Fibroblast of skin of scalp (primary cell): ENCODE measurements at places on chromosomes 4 and X.
A peak's percentile ranks its signal among the peaks of the same experiment; 100 is the strongest.

DNA sequence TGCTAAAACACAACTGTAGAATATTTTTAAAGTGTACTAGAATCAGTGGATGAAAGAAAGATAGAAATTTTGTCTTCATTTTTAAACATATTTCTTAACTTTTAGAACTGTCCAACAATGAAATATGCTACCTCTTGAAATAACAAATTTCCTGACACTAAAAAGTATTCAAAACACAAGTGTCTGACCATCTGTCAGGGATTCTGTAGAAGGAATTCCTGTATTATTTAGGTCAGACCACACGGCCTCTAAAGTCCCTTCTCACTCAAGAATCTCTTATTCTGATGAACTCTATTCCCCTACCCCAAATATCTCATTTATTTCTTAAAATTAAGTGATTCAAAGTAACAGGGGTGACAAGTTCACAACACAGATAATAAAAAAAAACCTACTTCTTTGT, 99.1 kb downstream of the MAML3 start:
- DNase-seq = no peak

DNA sequence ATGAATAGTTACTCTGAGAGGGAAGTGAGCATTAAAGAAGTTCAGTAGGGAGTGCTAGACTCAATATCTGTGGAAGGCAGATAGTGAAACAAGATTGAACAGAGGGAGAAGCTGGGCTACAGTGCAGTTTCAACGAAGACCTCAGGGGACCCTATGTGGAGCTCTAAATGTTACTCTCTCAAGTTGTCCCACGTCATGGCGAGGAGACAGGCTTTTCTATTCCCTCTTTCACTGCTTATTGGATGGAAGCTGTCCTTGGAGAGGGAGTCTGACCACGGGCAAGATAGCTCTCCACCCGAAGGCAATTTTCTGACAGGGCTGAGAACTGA, 42.3 kb upstream of the CCSER1 start:
- DNase-seq = no peak

DNA sequence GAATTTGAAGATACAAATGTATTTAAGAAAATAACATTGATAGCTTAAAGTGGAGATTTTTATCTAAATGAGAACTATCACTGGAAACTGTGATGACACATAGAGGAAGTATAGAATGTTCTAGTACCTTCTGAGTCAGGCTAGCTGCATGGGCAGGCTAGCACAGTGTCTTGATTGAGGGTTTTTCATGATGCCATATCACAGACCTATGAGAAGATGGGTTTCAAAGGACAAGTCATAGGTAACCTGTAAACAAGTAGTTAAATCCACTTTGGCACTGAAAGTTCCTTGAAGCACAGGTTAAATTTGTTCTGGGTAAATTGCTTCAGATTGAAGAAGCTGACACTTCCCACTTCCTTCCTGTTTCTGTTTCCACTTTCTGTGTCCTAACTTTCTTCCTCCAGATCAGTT, 48.2 kb upstream of the CDKN2AIP start:
- DNase-seq = no peak

GRCh38 chr4:78809928-78810835, 34.0 kb downstream of the BMP2K start:
- no peak for DNase-seq

GRCh38 chrX:1138476-1139184, 73.8 kb downstream of the CRLF2 start:
- no peak for DNase-seq

GRCh38 chrX:17601441-17602200, 135.7 kb upstream of the SCML1 start:
- DNase-seq = no peak

DNA sequence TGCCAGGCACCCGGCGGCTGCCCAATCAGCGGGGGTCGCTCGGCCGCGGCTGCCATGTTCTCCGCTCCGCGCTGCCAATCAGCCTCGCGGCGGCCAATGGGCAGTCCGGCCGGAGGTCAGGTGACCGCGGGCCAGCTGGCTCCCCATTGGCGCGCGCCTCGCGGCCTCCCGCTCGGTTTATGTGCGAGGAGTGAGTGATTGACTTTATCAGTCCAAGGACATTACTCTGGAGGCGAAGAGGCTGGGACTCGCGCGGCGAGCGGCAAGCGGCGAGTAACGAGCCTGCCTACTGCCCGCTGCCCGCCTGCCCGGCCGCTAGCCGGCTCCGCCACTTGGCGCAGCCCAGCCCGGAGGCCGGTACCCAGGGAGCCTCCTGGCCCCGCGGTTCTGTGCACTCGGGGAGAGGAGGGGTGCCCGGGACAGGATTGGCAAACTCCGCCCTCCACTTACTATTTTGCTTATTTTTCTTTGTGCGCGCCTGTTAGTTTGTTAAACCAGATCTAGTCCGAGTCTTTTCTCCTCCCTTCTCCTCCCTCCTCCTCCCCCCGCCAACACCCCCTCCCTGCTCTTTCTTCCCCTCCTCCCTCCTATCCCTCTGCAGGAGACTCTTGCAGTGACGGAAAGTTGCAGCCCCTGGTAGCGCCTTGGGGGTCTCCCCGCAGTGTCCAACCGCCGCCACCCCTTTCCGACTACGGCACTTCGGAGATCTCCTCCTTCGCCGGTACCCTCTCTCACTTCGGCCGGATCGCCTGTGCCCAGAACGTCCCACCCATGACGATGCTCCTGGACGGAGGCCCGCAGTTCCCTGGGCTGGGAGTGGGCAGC, at the start of gene ZIC3:
Gene ZIC3 (plus strand): TSS at position 207 of the 825 bp plus-strand sequence. CDS start 565 bp downstream, at position 772.
- peak; percentile 86 for DNase-seq

GRCh38 chrX:27808226-27808625, 436 bp downstream of the MAGEB10 start:
- no peak for DNase-seq

DNA sequence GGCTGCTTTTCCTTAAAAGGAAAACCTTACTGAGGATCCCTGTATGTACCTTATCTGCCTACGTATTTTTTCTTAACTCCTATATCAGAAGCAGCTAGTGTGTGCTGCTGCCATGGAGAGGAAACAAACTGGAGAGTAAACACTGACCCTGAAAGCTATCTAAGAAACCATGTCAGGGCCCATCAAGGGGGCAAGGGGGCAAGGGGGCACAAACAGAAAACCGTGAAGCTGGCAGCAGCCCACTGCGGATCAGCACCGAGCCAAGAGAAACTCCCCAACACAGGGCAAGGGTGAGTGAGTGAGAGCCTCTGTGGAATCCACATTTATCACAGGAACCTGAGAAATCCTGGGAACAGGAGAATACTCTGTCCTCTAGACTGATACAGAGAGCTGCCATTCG, 1204.2 kb downstream of the PCDH18 start:
- DNase-seq = no peak

DNA sequence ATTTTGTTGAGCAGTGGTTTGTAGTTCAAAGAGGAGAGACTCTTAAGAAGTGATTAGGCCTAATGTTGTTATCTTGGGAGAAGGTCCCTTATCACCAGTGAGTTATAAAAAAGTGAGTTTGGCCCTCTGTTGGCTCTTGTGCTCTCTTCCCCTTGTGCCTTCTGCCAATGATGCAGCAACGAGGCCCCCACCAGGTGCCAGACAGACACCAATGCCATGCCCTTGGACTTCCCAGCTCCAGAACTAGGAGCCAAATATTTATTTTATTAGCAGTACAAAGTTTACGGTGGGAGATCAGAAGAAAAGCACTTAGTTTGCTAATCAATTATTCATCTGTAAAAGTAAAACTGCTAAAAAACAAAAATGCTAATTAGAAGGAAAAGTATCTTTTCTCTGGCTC, 22.7 kb upstream of the NAAA start:
- no peak for DNase-seq

DNA sequence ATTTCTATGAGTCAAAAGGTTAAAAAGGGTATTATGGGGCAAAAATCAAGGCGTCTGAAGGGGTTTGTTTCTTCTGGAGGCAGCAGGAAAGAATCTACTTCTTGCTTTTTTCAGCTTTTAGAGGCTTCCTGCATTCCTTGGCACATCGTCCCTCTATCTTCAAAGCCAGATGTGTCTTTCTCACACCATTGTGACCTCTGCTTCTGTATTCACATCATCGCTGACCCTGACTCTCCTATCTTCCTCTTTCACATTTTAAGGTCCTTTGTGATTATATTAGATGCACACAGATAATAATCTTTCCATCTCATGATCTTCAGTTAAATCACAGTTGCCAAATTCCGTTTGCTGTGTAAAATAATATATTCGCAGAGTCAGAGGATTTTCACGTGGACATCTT, 112.7 kb downstream of the PPP4R3C start:
- DNase-seq = no peak

- no peak for DNase-seq
These were observed 31.8 kb upstream of the ZCCHC13 start for GRCh38 chrX:74272230-74272629.

DNA sequence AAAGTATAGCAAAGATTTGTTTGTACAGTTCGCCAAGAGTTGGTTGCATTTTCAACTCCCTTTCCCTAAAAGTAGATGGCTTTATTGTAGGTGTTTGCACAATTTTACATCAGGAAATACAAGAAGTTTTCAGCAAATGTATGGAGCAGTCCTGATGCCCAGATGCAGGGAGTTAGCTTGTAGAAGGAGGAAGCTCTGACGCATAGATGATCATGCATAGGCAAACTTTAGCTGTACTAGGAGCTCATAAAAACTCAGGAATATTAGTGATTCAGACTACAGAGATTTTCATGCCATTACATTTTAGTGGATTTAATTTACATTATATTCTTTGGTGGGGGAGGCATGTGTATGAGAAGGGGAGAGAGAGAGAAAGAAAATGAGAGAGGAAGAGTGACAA, 62.9 kb downstream of the TMPRSS11D start:
- no peak for DNase-seq

- peak; percentile 85 for DNase-seq
These were observed 46.1 kb downstream of the HTRA3 start for GRCh38 chr4:8315435-8316250.

DNA sequence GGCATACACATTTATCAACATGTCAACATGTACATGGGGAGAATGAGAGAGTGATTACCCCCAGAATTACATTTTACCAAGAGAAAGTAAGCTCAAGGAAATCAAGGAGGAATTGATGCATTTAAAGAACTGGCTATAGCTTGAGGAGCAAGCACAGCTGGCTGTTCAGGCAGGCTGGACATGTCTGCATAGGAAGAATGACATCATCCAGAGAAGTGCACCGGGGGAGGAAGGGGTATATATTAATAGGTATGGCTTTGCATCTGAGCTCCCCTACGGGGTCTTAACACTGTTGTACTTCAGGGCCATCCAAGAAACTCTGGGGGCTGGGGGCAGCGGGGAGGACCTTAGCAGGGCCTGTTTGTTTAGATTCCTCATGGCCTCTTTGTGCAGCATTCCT, 222.4 kb upstream of the VCX start:
- DNase-seq = no peak

GRCh38 chr4:179728305-179728704, 2286.1 kb upstream of the AGA start:
- DNase-seq = no peak

DNA sequence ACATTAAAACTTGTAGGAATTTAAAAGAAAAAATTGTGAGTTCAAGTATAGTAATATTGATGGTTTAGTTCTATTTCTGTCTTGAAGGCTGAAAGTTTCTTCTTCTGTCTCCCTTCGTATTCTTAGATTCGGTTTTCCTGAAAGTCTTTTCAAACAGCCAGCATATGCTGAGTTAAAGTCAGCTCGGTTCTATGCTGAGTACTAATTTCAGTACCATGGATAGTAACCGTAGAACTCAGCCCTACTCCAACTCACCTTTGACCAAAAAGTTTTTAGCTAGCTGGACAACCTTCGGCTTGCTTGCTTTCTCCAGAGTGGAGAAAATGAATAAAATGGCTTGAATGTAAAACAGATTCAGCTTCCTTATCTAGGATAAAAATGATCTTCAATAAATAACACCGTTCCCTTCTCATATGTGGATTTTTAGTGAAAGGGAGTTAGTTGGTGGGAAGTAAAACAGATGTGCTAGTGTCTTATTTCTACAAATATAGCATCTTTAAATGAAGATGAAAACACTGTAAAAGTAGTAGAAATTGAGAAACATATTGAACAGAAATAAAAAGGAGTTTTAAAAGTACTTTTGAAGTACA, 5.2 kb downstream of the POU4F2 start:
- peak; percentile 25 for DNase-seq

DNA sequence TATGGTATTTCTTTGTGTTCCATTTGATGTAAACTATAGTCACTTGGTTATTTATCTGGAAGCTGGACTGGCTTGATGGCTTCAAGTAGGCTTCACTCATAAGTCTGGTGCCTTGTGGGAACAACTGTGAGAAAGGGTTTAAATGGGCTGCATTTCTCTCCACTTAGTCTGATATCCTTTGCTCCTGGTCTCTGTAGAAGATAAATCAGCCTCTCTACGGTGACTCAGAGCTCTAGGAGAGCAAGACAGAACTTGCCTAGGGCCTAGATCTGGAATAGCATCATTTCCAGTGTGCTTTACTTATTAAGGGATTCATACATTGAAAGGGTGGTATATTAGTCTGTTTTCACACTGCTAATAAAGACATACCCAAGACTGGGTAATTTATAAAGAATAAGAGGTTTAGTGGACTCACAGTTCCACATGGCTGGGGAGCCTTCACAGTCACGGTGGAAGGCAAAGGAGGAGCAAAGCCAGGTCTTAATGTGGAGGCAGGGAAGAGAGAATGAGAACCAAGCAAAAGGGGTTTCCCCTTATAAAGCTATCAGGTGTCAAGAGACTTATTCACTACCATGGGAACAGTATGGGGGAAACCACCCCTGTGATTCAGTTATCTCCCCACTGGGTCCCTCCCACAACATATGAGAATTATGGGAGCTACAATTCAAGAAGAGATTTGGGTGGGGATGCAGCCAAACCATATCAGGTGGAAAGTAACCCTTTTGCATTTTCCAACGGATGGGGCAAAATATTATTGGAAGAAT, 1746.4 kb upstream of the PCDH7 start:
- DNase-seq = peak; percentile 1

- no peak for DNase-seq
These were observed 27.1 kb downstream of the DDX60L start for GRCh38 chr4:168453146-168453545.

DNA sequence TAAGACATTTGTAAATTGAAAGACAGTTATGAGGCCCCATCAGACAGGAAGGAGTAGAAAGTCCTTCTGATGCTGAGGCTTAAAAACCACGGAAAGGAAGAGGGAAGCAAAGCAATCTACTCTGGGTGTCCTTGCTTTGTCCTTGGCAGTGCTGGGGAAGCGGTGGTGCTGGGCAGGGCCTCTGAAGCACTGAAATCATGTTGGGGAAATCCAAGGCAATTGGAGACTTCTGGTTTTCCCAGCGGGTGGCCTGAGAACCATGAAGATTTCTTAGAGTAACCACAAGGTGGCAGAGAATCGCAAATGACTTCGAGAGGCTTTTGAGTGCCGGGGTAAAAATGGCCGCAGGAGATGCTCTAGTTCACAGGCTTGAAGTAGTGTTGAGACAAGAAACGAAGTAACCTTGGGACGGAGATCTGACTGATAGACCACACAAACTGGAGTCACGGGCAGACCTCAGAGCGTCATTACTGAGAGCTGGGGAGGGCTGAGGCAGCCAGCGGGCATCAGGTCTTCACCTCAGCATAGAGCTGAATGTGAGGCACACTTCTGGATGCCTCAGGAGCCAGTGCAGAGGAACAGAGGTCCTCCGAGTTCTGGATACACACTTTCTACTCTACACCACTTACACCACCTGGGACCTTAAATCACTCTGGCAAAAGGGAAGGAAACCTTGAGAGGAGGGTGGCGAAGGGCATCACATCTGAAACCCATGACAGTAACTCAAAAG, 130.7 kb upstream of the GPRIN3 start:
- DNase-seq = peak; percentile 18

- DNase-seq = no peak
These were observed 172.0 kb downstream of the AASDH start for GRCh38 chr4:56215141-56215783.

GRCh38 chr4:2402048-2402842, 16.2 kb downstream of the ZFYVE28 start:
- DNase-seq = no peak

- DNase-seq = no peak
These were observed 168.7 kb upstream of the GALNTL6 start for GRCh38 chr4:171644430-171645057.
